ENCODE measurements at places on chromosomes 16 and 17. TPM values are rescaled to one million over a fixed set of nuclear protein-coding genes. Genes with fewer than 3 reads are reported as not detected.

Gene CTRB2
- 18,538 TPM for total RNA-seq

GRCh38 chr17:38868817-38869525 is 887 bp upstream of the LASP1 start:
- H3K36me3 ChIP-seq: no peaks in the 10 kb centered on the region
- peaks cover 42% of the 10 kb centered on the region for H3K4me1 ChIP-seq
- peak overlapping the region; percentile 94 for H3K27ac ChIP-seq
- H3K4me3 ChIP-seq: peak overlapping the region; percentile 67
- peak; percentile 93 for DNase-seq

- no peak for DNase-seq
- H3K27ac ChIP-seq: no peak overlapping the region
- H3K4me3 ChIP-seq: no peak overlapping the region
Observed at GRCh38 chr17:6610011-6610410, 30.5 kb downstream of the KIAA0753 start.

- H3K36me3 ChIP-seq: peaks cover 30% of the 10 kb centered on the region
- no peaks in the 10 kb centered on the region for H3K27me3 ChIP-seq
- H3K4me3 ChIP-seq: no peak overlapping the region
- no peaks in the 10 kb centered on the region for H3K4me1 ChIP-seq
- no peak for DNase-seq
Observed at GRCh38 chr16:69937465-69937951, 13.6 kb upstream of the CLEC18A start.

Gene PLEKHH3
- total RNA-seq: 105 TPM

Gene KRT32
- total RNA-seq: not detected

Gene KRTAP9-2
- not detected for total RNA-seq

Gene LONP2
- 44.2 TPM for total RNA-seq

DNA sequence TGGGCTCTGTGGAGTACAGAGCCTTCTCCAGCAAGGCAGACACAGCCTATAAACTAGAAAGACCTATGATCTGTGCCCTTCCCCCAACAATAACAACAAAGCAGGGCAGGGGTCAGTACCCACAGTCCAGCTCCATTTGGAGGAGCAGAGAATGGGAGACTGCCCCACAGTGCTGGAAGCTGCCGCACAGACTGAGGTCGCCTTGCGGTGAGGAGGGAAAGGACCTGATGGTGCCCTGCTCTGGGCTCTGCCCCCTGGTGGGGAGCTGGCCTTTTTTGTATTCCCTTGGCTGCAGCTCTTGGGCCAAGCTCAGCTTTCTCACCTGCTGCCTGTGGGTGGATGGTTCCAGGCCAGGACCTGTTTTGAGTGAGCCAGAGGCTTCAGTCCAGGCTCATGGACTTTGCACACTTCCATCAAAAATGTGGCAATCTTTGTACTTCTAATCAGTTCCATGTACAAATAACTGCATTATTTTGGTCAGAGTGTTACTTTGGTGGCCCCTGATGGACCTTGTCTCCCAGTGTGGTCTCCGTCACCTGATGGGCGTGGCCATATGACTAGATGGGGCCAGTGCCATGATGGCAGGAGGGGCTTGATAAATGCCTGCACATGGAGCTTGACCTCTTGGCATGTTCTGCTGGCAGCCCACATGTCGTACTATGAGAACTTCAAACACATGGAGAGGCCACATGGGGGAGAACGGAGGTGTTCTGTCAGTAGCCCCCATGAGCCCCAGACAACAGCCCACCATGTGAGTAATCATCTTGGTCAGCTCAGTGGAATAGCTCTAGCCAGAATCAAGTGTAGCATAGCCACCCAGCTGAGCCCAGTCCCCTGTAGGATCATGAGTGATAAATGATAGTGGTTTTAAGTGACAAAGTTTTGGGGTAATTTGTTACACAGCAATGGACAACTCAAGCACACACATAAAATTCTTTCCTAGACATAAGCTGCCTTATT is 24.2 kb downstream of the B9D1 start:
- H3K36me3 ChIP-seq: no peaks in the 10 kb centered on the region
- H3K27ac ChIP-seq: no peak overlapping the region
- peak; percentile 85 for DNase-seq
- no peaks in the 10 kb centered on the region for H3K27me3 ChIP-seq
- peaks cover 14% of the 10 kb centered on the region for H3K4me1 ChIP-seq

DNA sequence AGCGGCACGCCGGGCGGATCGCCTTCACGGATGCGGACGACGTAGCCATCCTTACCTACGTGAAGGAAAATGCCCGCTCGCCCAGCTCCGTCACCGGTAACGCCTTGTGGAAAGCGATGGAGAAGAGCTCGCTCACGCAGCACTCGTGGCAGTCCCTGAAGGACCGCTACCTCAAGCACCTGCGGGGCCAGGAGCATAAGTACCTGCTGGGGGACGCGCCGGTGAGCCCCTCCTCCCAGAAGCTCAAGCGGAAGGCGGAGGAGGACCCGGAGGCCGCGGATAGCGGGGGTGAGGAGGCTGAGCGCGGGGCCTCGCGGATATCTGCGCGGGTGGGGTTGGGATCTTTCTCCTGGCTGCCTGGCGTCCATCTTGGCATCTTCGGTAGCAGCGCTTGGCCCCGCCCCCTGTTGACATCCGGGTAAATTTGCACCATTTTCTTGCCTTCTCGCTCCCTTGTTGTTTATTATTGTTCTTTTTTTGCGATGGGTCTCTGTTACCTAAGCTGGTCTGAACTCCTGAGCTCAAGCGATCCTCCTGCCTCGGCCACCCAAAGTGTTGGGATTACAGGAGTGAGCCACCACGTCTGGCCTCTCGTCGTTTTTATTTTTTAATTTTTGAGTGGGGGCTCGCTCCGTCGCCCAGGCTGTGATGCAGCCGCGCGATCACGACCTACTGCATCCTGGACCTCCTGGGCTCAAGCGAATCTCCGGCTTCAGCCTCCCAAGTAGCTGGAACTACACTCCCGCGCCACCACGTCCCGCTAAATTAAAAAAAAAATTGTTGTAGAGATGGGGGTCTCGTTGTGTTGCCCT is 898 bp downstream of the TERF2IP start:
- peak; percentile 88 for DNase-seq
- H3K36me3 ChIP-seq: no peaks in the 10 kb centered on the region
- peak overlapping the region; percentile 79 for H3K4me3 ChIP-seq
- peaks cover 60% of the 10 kb centered on the region for H3K4me1 ChIP-seq
- no peaks in the 10 kb centered on the region for H3K27me3 ChIP-seq

DNA sequence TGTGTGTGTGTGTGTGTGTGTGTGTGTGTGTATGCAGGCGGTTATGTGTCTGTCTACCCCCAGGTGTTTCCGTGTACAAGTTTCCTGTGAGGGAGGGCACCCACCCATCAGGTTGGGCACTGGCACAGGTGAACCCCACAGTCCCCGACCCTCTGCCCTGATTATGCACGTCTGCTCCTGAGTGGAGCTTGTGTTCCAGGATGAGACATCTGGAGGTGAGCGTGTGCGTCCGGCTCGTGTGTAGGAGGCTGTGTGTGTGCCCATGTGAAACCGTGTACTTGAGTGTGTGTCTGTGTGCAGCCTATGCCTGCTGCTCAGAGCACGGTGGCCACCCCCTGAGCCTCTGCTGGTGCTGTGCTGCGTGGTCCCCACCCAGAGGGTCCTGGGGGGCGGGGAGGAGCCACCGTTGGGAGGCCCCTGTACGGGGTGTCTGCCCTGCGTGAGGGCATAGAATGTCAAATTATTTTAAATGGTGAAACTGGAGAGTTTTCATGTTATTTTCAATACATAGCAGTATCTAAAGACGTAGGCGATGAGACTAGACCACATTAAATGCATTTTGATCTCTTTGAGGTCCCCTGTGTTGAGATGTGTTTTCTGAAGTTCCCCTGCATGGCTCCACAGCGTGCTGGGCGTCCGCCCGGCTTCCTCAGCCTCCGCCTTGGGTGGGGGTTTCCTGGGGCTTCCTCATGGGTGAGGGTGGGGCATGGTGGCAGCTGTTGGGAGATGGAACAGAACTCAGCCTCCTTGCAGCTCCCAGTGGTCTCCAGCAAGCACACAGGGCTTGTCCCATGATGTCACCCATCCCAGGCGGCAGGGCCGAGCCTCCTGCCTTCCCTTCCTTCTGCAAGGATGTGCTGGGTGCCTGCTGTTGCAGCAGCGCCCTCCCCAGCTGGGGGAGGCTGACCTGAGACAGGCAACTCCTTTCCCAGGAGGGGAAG is 43.4 kb downstream of the KCNJ12 start:
- no peaks in the 10 kb centered on the region for H3K27me3 ChIP-seq
- H3K36me3 ChIP-seq: no peaks in the 10 kb centered on the region
- H3K4me3 ChIP-seq: no peak overlapping the region
- no peak for DNase-seq
- no peaks in the 10 kb centered on the region for H3K4me1 ChIP-seq

GRCh38 chr16:450785-451512 is 25.5 kb downstream of the RAB11FIP3 start:
- no peak overlapping the region for H3K27ac ChIP-seq
- no peaks in the 10 kb centered on the region for H3K36me3 ChIP-seq

DNA sequence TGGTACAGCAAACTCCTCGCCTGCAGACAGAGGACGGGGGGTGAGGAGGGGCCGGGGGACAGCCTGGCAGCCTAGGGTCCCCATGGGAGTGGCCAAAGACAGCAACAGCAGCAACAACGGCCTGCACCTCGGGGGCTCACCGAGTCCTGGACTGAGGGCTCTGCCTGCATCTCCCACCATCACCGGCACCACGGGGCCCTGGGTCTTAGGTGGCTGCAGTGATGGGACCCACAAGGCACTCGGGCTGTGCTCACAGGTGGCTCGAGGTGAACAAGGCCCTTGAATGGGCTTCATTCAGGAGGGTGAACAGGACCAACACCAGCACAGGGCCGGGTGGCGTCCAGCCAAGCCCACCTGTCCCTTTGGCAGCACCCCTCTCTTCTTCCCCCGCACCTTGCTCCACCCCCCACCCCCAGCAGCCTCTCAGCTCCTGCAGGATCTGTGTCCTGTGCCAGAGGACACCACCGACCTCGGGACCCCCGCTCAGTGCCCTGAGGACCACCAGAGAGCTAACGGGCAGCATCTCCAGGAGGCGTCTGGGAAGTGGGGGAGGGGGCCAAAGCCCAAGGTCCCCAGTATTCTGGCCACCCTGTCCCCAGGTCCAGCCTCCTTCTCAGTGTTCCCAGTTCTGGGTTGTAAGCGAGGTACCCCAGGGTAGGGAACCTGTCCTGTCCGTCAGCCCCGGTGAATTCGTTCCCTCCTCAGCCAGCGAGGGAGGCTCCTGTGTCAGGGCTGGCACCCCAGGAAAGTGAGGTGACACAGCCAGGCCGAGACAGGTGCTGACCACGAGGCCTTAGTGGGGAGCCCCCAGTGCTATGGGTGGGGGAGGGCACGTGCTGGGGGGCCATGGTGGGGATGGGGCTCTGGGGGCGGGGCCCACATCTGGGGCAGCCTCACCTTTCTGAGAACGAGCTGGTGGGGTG is 94.3 kb downstream of the TBC1D16 start:
- H3K27ac ChIP-seq: no peak overlapping the region
- peaks cover 11% of the 10 kb centered on the region for H3K4me1 ChIP-seq
- peaks cover 12% of the 10 kb centered on the region for H3K36me3 ChIP-seq
- no peak for DNase-seq
- H3K27me3 ChIP-seq: no peaks in the 10 kb centered on the region

- H3K4me1 ChIP-seq: peaks cover 49% of the 10 kb centered on the region
- H3K27ac ChIP-seq: peak overlapping the region; percentile 60
- no peak overlapping the region for H3K4me3 ChIP-seq
- H3K27me3 ChIP-seq: no peaks in the 10 kb centered on the region
- DNase-seq: peak; percentile 79
- no peaks in the 10 kb centered on the region for H3K36me3 ChIP-seq
Observed at GRCh38 chr16:4309833-4310266, 6.0 kb upstream of the GLIS2 start.

DNA sequence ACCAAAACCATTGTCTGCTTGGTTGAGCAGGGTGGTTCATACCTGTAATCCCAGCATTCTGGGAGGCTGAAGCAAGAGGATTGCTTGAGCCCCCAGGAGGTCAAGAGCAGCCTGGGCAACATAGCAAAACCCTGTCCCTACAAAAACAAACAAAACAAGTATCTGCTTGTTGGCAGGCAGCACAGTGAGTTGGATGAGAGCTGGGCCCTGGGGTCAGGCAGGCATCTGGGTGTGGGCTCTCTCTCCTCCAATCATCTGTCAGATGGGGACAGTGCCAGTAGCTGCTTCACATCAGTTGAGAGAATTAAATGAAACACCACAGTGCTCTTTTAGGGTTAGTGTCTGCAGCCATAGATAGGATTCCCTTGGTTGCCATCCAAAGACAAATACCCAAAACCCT is 5.8 kb downstream of the ARMC7 start:
- H3K36me3 ChIP-seq: no peaks in the 10 kb centered on the region
- no peak overlapping the region for H3K4me3 ChIP-seq
- H3K27me3 ChIP-seq: no peaks in the 10 kb centered on the region
- no peak for DNase-seq
- peaks cover 21% of the 10 kb centered on the region for H3K4me1 ChIP-seq

DNA sequence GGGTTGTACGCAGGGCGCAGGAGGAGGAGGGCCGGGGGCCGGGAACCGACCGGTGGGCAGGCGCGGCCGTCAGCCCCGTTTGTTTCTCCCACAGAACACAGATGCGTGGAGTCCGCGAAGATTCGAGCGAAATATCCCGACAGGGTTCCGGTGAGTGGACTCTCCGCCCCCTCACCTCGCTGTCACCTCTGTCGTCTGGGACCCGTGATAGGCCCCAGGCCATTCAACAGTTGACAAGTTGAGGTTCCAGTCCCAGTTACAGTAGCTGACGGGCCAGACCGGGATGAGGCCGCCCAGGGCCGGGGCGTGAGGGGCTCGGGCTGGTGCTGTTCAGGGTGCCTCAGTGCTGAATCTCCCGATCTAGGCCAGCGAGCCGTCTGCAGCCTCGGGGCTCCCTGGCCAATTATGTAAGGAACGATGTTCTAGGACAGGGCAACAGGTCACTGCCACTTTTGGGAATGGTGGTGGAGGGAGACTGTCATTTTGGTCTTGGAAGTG is 628 bp downstream of the GABARAPL2 start:
- no peaks in the 10 kb centered on the region for H3K36me3 ChIP-seq
- H3K4me1 ChIP-seq: peaks cover 34% of the 10 kb centered on the region
- peak overlapping the region; percentile 73 for H3K27ac ChIP-seq
- H3K4me3 ChIP-seq: peak overlapping the region; percentile 96

DNA sequence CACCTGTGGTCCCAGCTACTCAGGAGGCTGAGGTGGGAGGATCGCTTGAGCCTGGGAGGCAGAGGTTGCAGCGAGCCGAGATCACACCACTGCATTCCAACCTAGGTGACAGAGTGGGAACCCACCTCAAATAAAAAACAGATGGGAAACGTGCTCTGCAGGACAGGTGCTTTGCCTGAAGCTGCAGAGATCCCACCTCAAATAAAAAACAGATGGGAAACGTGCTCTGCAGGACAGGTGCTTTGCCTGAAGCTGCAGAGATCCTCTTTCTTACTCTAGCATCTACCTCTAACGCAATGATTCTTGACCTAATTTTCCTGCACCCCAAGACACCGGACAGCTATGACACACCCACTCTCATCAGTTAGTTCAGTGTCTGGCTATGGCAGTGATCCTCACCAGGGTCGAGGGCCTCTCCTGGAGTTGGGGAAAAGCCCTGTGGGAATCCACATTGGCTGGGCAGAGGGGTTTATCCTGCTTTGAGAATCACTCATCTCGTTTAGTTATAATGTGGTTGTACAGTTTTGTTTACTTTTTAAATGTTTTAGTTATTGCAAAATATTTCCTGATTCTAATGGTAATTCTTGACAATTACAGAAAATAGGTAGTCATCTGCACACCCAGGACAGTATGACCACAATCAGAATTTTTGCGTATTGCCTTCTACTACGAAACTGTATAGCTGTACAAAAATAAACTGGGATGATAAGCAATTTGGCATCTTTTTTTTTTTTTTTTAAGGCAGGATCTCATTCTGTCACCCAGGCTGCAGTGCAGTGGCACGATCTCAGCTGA is 11.4 kb downstream of the VPS53 start:
- H3K4me3 ChIP-seq: no peak overlapping the region
- no peaks in the 10 kb centered on the region for H3K4me1 ChIP-seq
- DNase-seq: no peak
- H3K27me3 ChIP-seq: no peaks in the 10 kb centered on the region
